ENCODE measurements at places on chromosomes 12 and 14. TPM values are rescaled to one million over a fixed set of nuclear protein-coding genes. Genes with fewer than 3 reads are reported as not detected.

Gene C2CD5
- total RNA-seq = 11.5 TPM

Gene RPGRIP1
- not detected for total RNA-seq

Gene AREL1
- 31.5 TPM for total RNA-seq

Gene ARHGDIB
- total RNA-seq = 50.9 TPM

Gene PDE3A
- not detected for total RNA-seq

Gene POTEG
- not detected for total RNA-seq

Gene RASSF8
- 10.3 TPM for total RNA-seq

Gene CNOT2
- 71.9 TPM for total RNA-seq

Gene RFLNA
- total RNA-seq = 26.7 TPM

Gene MFAP5
- total RNA-seq = 24.0 TPM

Gene TMEM106C
- total RNA-seq = 133 TPM

Gene CIROP
- not detected for total RNA-seq

Gene MAP1LC3B2
- 0.70 TPM for total RNA-seq

Gene KRT78
- 0.16 TPM for total RNA-seq

Gene KLRD1
- total RNA-seq = not detected

Gene FAIM2
- total RNA-seq = not detected

Gene FLRT2
- total RNA-seq = 53.2 TPM

Gene GPR135
- 0.23 TPM for total RNA-seq
